ENCODE measurements at places on chromosomes 2 and 18.

- DNase-seq: no peak
These were observed 50.9 kb downstream of the GALR1 start for GRCh38 chr18:77300579-77300978.

- DNase-seq: no peak
These were observed 24.0 kb upstream of the CREB1 start for GRCh38 chr2:207505728-207506127.

DNA sequence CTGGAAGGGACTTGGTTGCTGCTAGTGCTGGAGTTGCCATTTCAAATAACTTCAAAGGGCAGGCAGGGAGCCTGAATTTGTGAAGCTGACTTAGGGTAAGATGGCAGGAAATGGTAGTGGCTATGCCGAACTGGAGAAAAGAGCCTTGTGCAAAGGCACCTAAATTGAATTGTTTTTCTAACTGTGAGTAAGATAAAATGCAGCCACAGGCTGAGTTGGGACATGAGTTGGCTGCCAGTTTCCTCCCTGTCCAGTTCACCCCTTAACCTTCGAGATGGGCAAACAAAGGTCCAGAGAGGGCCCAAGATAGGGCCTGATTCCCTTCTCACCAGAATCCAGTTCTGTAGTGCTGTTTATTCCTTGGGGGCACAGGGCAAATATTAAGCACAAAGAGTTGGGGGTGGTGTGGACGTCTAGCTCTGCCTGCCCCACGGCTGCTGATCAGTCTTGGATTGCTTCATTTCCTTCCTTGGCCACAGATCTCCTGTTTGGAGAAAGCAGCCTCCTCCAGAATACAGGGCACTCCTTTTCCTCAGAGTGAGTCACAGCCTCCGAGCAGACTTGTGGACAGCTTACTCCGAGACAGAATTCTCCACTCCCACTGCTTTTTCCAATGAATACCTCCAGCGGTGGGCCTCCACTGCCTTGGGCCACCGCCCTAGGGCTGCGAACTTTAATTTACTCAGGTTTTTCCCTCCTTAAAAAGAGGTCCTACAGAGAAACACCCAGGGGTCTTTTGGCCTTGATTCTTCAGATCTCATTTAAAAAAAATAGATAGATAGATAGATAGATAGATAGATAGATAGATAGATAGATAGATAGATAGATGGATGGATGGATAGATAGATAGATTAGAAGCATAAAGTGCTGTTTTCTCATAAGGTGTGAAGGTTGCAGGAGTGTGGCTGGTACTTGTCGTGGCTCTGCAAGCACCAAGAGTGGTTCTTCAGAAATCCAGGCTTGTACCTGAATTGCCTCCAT is 18.4 kb upstream of the SLC20A1 start:
- DNase-seq: no peak

- DNase-seq: no peak
These were observed 263.2 kb downstream of the TGIF1 start for GRCh38 chr18:3713166-3713565.

- no peak for DNase-seq
These were observed 19.4 kb upstream of the ZSWIM2 start for GRCh38 chr2:186868344-186868743.

- DNase-seq: no peak
These were observed 257.2 kb upstream of the CHAC2 start for GRCh38 chr2:53510401-53510800.
